ENCODE measurements at places on chromosomes 1 and 21.

- DNase-seq, result peak; percentile 55
Measured at GRCh38 chr1:41023279-41023990, 1.9 kb upstream of the SLFNL1 start.

DNA sequence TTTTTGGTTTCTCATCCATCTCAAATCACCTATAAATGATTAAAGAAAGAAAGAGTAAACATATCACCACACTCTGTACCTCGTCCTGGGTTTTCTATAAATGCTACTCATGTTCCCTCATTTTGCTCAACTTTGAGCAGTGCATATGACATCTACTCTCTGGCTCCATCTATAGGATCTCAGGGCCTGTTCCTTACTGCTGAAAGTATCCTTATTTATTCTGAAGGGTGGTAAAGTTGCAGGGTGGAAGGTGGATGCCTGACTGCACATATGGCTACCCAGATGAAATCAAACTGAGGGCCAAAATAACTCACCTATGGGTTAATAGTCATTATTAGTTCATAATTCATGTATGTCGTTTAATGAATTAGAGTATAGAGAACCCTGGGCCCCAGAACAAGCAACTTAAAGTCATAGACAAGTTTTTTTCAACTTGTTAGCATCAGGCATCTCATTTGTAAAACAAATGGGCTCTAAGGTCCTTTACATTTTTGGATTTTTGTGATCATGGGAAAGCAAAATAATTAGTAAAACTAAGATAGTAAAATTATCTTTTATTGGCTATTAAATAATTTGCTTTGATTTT is 46.5 kb downstream of the NCF2 start:
- DNase-seq, result peak; percentile 12

- DNase-seq, result peak; percentile 45
Measured at GRCh38 chr21:41167348-41168342, at the start of gene BACE2. TSS of gene BACE2 (plus strand) at chr21:41168160. CDS start at chr21:41168264, 104 bp downstream.

- no peak for DNase-seq
Measured at GRCh38 chr1:83706354-83706938, 292.5 kb downstream of the TTLL7 start.

DNA sequence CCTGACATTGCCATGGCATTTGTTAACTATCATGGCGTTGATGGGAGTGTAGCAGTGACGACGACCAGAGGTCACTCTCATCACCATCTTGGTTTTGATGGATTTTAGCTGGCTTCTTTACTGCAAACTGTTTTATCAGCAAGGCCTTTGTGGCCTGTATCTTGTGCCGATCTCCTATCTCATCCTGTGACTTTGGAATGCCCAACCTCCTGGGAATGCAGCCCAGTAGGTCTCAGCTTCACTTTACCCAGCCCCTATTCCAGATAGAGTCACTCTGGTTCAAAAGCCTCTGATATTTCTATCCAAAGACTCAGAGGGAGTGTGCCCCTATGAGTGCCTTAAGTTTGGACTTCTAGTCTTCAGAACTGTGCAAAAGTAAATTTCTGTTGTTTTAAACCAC is 130.1 kb downstream of the ADAMTS1 start:
- no peak for DNase-seq

DNA sequence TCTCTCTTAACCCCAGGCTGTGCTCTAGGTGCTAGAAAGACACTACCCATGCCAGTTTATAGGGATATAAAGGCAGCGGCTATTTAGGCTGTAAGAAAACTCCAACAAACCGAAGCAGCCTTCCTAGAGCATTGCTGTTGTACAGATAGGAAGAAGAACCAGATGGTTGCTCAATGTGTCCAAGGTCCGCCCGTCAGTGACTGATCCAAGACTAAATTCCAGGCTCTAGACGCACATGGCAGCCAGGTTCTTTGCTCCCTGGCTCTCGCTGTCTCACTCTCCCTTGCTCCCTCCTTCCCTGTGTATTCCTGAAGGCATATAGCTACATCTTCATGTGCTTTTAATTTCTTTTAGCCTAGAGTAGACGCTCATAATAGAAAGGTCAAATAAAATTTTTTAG is 303.4 kb downstream of the KIF26B start:
- DNase-seq, result no peak

DNA sequence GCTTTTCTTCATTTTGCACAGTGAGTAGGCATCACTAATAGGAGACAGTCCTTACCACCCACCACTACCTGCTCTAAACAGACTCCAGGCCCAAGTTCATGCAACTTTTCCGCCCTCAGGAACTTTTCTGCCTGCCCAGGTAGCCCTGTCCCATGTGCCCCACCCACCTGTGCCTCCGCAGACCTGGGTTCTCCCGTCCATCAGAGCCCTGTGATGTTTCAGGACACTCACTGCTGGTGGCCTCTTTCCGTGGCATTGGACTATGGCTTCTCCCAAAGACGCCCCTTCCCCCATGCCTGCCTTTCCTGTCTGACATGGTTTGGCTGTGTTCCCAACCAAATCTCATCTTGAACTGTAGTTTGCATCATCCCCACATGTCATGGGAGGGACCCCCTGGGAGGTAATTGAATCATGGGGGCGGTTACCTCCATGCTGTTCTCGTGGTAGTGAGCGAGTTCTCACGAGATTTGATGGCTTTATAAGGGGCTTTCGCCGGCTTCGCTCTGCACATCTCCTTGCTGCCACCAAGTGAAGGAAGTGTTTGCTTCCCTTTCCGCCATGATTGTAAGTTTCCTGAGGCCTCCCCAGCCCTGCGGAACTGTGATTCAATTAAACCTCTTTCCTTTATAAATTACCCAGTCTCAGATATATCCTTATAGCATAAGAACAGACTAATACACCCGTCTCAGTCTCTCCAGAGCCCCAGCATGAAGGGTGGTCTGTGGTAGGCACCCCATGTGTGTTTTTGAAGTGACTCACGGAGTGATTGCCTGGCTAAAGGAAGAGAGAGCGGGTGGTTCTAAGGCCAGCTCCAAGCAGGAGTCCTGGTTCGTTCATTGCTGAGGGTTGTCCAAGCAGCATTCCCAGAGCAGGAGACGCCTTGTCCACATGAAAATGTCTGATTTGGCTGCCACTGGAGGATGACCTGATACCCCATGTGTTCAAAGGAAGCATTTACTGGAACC is 86.0 kb upstream of the ZBTB40 start:
- DNase-seq, result no peak

- no peak for DNase-seq
Measured at GRCh38 chr1:70617728-70618127, 206.7 kb downstream of the CTH start.

- no peak for DNase-seq
Measured at GRCh38 chr1:78080767-78081166, 35.0 kb downstream of the GIPC2 start.

DNA sequence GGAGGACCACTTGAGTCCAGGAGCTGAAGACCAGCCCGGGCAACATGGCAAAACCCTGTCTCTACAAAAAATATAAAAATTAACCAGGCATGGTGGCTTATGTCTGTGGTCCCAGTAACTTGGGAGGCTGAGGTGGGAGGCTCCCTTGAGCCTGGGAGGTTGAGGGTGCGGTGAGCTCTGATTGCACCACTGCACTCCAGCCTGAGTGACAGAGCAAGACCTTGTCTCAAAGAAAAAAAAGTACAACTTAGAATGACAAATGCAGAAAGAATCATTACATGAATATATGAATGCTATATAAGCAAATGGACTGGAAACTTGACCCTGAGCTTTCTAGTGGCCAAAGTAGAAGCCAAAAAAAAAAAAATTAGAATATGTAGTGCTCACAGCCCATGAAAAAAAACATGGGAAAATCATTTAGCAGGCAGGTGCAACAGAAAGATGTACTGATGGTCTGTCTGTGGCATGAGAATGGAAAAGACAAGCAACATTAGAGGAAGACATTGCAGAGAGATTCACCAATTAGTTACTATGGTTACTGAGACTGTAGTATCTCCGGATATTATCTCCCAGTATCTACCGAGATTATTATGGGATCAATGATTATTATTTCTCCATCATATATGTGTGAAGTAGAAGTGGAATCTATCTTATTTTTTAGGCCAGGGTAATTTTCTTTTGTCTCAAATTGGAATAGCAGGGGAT is 19.2 kb downstream of the ELAPOR1 start:
- no peak for DNase-seq

DNA sequence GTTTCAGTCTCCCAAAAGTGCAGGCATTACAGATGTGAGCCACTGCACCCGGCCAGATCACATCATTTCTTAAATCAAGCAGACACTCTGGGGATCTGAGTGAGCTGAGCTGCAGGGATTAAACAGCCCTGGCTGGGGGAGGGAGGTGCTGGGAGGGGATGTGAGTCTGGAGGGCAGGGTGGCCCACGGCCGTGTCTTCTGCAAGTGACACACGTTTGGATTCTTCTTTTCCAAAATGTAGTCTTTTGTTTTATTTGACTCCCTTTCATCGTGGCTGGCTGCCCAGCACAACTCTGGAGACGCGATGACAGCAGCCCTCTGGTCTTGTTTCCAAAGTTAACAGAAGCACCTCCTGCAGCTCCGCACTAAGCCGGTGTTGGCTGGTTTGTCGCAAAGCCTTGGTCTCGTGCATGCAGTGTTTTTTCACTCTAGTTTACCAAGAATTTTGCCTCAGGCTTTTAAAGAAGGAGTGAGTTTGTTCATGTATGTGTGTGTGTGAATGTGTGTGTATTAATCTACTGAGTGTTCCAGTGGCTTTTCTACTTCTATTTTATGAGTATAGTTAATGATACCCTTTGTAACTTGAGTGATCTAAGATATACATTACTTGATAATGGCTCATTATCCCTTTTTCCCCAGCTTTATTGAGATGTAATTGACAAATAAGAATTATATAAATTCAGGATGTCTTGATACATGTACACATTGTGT is 2.8 kb upstream of the KRTAP10-5 start:
- DNase-seq, result no peak

- DNase-seq, result no peak
Measured at GRCh38 chr1:203743091-203743571, 21.9 kb upstream of the LAX1 start.

DNA sequence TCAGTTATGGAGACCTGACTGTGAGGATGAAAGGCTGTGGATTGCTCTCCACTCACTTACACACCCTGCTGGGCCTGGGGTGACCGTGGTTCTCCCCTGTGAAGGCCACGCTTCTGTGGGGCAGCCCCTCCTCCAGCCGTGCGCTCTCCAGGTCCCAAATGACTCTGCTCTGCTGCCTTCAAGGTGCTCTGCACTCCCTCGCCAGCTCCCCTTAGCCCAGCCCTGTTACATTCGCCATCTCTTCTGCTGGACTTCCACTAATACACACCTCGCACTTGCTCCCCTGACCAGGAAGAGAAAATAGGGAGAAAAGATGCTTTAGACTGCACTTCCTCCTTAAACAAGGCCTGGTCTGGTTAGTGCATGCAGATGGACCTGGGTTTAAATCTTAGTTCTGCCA is 24.6 kb downstream of the OPTC start:
- no peak for DNase-seq

GRCh38 chr1:112735752-112736151 is 20.6 kb upstream of the PPM1J start:
- no peak for DNase-seq

DNA sequence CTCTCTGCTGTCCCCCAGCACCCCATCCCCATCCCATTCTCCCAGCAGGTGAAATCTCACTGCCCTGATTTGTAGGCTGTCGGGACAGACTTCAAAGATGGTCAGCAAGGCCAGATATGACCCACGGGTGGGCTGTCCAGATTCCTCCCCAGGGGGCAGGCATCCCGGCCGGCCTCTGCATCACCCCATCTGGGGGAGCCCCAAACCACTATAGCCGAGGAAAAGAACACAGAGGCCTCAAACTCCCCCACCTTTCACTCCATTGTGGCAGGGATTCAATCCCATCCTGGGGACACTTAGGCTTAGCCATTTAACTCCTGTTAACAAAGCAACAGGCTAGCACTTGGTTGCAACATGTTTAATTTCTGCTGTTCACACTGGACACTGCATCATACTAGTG is 8.8 kb downstream of the MUL1 start:
- no peak for DNase-seq

GRCh38 chr21:41611966-41612606 is 104.1 kb upstream of the TMPRSS2 start:
- DNase-seq, result peak; percentile 68

DNA sequence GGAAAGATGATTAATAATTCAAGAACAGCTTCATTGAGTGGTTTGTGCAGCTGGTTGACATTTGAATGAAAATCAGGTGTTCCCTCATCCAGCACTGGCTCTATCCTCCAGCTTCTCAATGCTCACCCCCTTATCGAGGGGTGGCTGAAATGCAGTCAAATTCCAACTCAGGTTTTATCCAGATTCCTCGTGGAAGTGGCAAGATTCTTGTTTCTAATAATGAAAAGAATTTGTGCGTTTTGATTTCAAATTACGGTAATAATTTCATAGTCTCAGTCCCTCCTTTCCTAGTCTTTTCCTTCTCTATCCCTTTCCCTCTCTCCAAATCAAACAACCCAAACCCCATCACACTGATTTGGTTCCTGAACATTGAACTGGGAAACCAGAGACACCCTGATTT is 3.1 kb downstream of the CNIH3 start:
- no peak for DNase-seq

- DNase-seq, result no peak
Measured at GRCh38 chr1:17420391-17420918, 19.0 kb downstream of the RCC2 start.

DNA sequence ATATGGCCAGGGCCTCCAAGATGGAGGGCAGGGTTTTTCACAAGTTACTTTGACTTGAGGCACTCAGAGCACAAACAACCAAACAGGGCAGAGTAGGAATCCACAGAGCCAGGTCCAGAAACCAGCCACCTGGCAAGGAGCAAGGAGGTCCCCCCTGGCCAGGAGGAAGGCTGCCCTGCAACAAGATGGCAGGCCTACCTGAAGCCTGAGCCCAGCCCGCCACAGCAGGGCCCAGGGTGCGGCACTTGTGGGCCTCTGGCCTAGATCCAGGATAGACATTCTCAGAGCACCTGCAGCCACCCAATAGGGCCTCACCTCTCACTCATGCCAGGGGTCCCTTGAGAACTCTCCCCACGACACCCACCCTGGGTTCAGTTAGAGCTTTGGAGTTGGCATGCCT is 11.5 kb downstream of the SH3BGRL3 start:
- no peak for DNase-seq

- no peak for DNase-seq
Measured at GRCh38 chr1:9165396-9165795, 36.5 kb upstream of the GPR157 start.

GRCh38 chr1:56797065-56797685 is 22.0 kb downstream of the FYB2 start:
- no peak for DNase-seq

DNA sequence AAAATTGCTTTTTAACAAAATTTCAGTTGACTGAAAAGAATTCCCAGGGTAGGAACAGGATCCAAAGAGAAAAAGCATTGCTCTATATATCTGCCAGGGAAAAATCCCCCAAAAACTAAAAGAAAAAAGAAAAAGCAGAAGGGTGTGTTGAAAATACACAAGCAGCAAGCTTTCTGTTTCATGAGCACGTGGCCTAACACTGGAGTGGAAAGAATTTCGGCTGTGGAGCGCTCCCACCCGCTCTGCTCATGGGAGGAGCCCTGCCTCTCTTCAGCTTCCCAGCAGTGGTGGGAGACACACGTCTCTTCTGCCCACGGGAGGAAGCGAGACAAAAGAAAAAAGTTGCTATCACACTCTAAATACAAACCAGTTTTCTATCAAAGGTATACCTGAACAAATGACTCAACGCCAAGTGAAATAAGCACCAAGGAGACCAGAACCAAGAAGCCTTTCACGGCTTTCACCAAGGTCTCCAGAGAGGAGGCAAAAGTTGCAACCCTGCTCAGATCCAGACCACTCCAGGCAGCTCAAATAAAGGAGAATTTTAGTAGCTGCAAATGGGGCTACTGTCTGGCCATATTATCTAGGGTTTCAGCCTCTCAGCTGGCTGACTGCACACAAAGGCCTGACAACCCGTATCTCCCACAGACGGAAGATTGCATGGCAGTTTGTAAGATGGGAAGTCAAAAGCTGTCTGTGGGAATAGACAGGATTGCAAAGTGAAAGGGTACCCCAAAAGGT is 29.5 kb upstream of the ZNF496 start:
- DNase-seq, result no peak

- DNase-seq, result no peak
Measured at GRCh38 chr1:239926184-239926583, 165.5 kb upstream of the FMN2 start.

Measured in HuH-7.5 (cell line).